ENCODE measurements at places on chromosomes 1 and 21.

- no peak for DNase-seq
Observed at GRCh38 chr1:7856345-7856744, 3.5 kb upstream of the UTS2 start.

- DNase-seq: no peak
Observed at GRCh38 chr1:213783893-213784292, 203.9 kb upstream of the PROX1 start.

GRCh38 chr21:39186676-39187075 lies 3.4 kb upstream of the PSMG1 start:
- no peak for DNase-seq

GRCh38 chr1:168974611-168975010 lies 131.9 kb upstream of the ATP1B1 start:
- DNase-seq: no peak

DNA sequence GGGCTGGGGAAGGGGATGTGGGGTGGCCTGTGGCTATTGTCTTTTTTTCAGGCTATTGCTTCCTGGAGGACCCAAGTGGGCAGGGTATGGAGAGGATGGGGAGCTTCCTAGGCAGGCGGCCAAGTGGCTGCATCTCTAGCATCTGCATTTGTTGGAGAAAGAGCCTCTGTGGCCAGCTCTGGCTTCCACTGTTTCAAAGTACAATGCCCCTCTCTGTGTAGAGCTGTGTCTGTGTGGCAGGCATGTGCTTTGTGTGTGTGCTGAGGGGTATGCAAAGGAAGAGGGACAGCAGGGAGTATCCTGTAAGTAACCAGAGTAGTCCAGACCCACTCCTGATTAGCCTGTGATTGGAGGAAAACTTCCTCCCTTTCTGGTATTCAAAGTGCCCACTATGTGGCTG lies 40.6 kb downstream of the KCNA2 start:
- no peak for DNase-seq

DNA sequence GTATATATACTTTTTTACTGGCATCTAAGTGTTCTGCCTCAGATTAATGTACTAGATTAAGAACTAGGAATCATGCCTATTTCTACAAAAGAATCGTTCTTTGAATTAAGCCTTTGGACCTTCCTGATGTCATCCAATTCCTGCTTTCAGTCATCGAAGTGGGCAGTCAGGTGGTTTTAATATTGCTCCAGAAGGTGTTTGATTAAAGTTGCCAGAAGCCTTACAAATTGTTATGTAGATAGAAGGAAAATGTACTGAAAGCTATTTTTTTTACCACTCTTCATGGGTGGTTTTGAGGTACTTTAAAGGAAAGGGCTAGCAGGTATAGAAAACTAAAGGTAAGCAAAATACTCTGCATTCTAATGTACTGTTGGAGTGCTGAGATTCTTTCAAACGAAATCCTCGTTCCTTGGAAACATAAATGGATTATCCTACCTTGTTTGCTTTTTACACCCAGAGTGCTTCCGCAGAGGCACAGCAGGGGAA lies 716 bp downstream of the CTBS start:
- no peak for DNase-seq

GRCh38 chr1:92411511-92411910 lies 75.2 kb downstream of the GFI1 start:
- no peak for DNase-seq

- DNase-seq: no peak
Observed at GRCh38 chr21:35136106-35136505, 87.0 kb upstream of the RUNX1 start.

- DNase-seq: peak; percentile 46
Observed at GRCh38 chr21:38351961-38352521, 95.2 kb downstream of the KCNJ15 start.

DNA sequence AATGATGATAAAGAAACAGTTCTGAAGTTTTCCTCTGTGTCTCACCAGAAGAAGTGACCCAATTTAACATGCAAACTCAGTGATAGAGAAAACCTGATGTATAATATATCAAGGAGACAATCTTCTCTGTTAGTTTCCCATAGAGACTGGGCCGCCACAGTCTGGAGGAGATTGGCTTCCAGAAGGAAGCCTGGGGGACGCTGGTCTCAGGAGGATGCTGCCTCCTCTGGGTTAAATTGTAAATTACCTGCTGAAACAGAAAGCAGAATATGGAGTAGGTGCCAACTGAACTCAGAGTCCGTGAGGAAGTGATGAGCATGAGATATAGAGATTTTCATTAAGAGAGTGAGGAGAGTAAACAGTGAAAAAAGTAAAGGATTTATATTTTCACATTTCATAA lies 15.8 kb downstream of the OR14I1 start:
- DNase-seq: no peak

GRCh38 chr1:109793486-109794318 lies 30.0 kb upstream of the EPS8L3 start:
- no peak for DNase-seq

DNA sequence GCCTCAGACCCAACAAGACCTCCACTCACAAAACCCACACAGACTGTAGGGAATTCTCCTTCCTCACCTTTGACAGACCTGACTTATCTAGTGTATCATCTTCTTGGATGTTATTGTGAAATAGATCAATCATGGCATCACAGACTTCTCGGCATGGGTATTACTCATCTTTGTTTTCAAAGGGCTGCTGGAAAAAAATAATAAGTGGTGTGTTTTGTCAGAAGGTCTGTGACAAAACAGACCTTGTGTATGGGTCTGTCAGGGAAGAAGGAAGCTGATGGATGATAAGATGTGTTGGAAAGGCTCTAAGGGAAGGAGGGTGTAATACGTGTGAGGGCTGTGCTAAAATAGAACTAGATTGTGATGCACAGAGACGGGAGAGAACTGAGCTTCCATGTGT lies 13.9 kb upstream of the S100A7 start:
- DNase-seq: no peak

DNA sequence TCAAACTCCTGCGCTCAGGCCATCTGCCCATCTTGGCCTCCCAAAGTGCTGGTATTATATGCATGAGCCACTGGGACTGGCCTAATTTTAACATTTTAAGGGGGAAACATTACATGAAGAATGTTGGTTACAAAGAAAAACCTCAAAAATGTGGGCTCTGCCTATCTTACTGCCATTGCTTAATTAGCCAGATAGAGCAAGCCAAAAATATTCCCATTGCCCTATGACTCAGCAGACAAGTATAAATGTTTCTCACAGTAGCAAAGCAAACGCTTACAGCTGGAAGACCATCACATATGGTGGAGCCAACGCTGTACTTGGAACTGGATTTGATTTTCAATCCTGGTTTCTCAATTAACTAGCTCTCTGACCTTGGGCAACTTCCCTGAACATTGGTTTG lies 502.0 kb downstream of the SMYD3 start:
- DNase-seq: no peak

DNA sequence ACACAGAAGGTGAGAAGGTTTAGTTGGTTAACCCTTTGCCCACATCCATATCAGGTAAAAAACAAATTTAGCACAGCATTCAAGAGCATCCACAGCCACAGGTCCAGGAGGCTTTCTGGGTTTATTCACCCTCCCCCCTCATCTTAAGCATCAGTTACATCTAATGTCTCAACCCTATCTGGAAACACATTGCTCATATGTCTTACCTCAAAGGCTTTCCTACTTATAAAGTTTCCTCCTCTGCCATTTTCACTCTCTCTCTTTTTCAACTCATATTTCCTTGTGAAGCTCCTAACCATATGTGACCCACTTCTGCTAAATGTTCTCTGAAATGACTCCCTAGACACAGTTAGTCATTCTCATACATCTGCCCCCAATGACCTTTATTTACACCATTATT lies 47.9 kb upstream of the RUNX1 start:
- no peak for DNase-seq

- no peak for DNase-seq
Observed at GRCh38 chr1:16078925-16079656, 5.6 kb upstream of the FAM131C start.

DNA sequence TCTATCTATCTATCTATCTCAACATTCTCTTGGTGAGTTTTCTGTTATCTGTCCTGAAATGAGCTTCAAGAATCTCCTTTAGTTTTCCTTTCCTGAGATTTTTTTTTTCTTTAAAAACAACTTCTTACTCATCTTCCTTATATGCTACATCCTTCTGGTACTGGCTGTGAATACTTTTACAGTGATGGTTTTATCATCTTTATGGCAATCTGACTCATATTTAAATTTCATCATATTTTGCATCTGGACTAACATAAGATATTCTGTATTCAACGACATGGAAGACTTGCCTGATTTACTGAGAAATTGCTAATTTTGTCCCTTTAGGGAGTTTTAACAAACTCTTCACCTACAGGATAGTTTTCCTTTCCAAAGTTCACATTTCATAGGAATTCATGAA lies 33.0 kb downstream of the PDE4B start:
- no peak for DNase-seq

DNA sequence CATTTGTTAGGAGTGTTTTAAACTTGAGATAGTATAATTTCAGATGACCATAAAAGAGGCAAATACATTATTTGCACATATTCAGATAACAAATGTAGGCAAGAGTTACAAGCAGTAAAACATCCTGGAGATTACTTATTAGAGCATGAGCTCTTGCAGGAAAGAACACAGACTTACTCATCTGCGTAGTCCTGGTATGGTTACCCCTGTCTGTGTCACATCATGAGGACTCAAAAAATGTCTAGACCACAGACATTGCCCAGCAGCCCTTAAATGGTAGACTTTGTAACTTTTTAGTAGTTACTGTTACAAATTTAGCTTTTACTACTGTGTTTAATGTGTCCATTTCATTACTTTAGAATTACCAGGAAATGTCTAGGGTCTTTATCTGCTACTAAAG lies 12.8 kb downstream of the CACHD1 start:
- DNase-seq: no peak

DNA sequence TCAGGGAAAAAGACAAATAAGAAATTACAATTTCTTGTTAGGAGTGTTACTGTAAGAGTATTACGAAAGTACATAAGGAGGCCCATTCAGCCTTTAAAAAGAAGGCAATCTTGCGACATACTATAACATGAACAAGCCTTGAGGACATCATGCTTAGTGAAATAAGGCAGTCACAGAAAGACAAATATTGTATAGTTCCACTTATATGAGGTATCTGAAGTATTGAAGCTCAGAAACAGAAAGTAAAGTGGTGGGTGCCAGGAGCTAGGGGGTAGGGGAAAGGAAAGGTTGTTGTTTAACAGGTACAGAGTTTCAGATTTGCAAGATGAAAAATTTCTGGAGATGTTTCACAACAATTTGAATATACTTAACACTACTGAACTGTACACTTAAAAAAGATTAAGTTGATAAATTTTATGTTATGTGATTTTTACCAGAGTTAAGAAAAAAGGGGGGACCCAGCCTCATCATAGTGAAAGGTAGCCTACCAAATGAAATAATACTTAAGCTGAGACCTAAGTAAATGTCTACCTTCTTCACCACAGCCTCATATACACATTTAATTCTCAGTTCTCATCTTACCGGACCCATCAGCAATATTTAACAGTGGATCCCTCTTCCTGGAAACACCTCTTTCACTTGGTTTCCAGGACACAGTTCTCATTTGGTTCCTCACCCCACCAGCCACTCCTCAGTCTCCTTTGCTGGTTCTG lies 19.5 kb downstream of the USP24 start:
- no peak for DNase-seq

DNA sequence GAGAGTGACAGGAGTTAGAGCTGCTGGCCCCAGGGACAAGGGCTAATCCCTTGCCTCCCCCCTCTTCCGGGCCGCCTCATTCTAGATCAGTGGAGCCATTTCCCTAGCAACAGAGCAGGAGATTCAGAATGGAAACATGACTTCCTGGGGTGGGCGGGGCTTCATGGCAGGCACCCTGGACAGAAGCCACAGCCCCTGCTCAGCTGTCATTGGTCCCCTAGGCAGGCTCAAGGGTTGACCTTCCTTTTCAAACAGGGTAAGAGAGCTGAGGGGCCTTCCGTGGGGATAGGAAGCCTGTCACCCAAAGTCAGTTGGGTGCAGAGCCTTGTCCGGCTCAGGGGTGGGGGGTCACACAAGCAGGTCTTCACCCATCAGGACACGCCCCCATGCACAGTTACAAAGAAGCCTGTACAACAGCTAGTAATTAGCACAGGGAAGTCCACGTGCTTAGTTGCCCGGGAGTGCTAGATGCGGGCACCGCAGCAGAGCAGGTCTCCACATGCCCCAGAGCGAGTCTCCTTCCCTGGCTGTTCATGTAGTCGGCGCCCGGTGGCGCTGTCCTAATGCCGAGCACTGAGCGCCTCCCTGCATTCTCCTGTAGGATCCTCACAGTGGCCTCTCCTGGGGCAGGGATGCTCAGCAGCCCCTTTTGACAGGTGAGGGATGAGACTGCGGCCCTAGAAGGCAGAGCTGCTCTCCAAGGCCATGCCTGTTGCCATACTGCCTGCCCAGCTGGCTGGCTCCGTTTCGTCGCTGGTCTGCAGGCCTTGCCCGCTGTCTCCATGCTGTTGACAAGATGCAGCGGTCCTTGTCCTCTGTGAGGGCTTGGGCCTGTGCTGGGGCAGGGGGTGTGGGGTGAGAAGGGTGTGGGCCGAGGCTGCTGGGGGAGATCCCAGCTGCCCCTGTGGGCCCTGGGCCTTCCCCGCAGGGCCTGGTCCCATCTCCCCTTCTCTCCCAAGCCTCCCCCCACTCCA lies 5.1 kb downstream of the TMEM201 start:
- DNase-seq: no peak

- DNase-seq: no peak
Observed at GRCh38 chr1:199684686-199685273, 342.7 kb upstream of the NR5A2 start.

DNA sequence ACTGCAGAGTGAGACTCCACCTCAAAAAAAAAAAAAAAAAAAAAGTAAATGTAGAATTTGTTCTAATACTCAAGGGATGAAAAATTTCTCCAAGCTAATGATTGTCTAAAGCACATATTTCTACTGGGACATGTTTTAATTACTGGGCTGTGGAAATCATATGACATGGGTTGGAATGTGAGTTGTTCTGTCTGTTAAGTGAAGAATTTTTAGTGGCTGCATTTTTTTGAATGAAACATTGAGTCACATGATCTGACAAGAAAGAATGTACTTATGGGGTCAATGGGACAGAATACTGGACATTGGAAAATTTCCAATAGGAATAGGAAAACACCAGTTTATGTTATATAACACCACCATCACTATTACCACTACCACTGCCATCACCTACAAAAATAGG lies 123.8 kb upstream of the IVNS1ABP start:
- DNase-seq: no peak

GRCh38 chr1:181998858-181999257 lies 62.7 kb downstream of the ZNF648 start:
- no peak for DNase-seq
